ENCODE measurements at places on chromosomes 3 and 15.

DNA sequence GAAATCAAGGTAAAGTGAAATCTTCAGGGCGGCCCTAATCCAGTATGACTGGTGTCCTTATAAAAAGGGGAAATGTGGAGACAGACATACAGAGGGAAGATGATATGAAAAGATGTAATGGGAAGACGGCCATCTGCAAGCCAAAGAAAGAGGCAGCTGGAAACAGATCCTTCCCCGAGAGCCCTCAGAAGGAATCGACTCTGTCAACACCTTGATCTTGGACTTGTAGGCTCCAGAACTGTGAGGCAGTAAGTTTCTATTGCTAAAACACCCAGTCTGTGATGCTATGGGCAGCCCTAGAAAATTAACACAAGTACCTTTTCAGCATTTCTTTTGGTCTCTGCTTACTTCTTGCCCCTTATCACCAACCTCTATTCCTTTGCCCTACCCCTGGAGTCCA lies 174.7 kb upstream of the TPM1 start:
- DNase-seq: no peak

GRCh38 chr15:98514034-98514622 lies 134.2 kb upstream of the IGF1R start:
- no peak for DNase-seq

DNA sequence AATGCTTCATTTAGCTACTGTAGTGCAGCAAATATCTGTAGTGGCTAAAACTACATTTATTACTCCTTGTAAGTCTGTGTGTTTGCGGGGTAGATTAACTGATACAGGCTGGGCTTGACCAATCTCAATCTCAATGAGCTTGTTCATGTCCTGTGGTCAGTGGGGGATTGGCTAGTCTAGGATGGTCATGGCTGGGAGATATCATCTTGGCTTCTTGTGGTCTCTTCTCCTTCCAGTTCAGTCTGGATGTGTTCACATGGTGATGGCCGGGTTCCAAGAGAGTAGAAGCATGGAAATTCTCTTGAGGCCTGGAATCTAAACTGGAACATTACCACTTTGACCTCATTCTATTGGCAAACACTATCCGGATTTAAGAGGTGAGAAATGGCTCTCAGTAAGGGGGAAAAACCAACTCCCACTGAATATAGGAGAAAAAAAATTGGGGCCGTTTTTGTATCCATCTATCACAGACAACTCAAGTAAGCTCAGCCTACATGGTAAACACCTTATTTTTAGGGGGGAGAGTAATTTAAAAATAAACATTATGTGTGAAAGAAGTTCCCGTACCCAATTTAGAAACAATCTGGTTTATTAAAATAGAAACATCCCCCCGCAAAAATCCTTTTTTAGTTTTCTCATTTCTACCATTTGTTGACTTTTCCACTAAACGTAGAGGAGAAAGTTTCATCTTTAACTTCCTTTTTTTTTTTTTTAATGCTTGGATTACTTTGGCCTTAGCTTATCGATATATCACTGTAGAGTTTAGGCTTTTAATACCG lies 284.9 kb upstream of the TBC1D5 start:
- no peak for DNase-seq

GRCh38 chr3:142866841-142867631 lies 21.8 kb downstream of the PCOLCE2 start:
- DNase-seq: no peak

DNA sequence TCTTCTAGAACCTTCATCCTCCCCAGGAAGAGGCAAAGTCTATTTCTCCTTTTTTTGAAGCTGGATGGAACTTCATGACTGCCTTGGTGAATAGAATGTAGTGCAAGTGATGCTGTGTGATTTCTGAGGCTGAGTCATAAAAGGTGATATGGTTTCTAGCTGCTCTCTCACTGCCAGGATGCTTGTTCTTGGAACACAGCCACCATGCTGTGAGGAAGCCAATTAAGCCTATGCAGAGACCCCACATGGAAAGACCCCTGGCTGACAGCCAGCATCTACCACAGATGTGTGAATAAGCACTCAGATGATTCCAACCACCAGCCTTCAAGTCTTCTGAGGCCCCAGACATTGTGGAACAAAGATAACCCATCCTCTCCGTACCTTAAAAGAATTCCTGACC lies 57.0 kb downstream of the ISL2 start:
- DNase-seq: no peak

DNA sequence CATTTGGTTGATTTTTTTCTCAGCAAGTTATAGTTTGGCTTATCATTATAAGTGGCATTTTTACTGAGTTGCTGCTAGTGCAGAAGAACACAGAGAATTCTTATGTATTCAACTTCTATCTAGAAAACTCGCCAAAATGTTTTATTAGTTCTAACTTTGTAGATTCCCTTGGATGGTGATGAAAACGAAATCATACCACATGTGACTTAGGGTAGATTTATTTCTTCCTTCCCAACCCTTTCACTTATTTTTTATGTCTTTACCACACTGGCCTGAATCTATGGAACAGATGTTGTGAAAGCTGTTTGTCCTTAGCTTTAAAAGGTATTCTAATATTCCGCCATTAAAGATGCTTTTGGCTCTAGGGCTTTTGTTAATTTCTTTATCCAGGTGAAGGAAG lies 503.3 kb upstream of the CFAP20DC start:
- no peak for DNase-seq

GRCh38 chr15:43274136-43274535 lies 7.4 kb upstream of the TGM5 start:
- no peak for DNase-seq

GRCh38 chr3:128487813-128488635 lies 5.0 kb downstream of the GATA2 start:
- DNase-seq: no peak

GRCh38 chr3:15390460-15390859 lies 36.9 kb downstream of the METTL6 start:
- DNase-seq: no peak

DNA sequence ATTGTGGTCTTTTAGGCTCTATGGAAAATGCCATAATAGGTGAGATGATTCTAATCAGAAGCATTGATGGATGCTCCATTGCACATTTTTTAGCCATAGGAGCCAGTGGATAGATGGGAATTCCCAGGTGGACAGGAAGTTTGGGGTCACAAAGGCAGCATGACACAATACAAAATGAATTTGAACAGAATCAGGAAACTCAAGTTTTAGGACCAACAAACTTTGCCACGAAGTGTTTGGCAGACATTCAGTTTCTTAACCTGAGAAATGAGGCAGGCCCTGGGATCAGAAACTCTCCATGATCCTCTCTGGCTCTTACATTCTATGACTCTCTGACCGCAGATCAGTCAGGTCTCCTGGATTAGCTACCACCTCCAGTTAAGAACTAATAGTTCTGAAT lies 275.4 kb downstream of the TIGIT start:
- no peak for DNase-seq

- no peak for DNase-seq
Measured at GRCh38 chr15:20271647-20272046, 270.0 kb downstream of the GOLGA6L6 start.

DNA sequence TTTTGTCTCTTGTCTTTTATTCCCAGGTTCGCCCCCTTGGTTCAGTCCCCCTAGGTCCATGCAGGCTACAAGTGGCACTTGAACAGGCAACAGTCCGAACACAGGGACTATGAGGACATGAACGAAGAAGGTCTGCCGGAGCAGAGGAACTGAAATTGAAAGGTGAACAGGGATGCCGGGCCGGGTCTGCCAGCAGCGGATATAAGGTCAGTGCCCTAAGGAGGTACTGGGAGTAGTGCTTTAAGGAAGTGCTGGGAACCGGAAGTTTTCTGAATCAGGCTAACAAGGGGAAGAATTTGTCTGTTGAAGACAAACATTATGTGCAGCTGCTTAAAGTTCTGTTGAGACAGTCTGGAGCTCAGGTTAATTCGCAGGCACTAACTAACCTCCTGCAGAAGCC lies 46.8 kb downstream of the LSM3 start:
- DNase-seq: no peak

- no peak for DNase-seq
Measured at GRCh38 chr3:187265461-187265955, 26.0 kb downstream of the MASP1 start.

GRCh38 chr3:50521572-50521971 lies 18.1 kb upstream of the CACNA2D2 start:
- no peak for DNase-seq

- DNase-seq: no peak
Measured at GRCh38 chr3:182862159-182862860, 69.0 kb downstream of the ATP11B start.

DNA sequence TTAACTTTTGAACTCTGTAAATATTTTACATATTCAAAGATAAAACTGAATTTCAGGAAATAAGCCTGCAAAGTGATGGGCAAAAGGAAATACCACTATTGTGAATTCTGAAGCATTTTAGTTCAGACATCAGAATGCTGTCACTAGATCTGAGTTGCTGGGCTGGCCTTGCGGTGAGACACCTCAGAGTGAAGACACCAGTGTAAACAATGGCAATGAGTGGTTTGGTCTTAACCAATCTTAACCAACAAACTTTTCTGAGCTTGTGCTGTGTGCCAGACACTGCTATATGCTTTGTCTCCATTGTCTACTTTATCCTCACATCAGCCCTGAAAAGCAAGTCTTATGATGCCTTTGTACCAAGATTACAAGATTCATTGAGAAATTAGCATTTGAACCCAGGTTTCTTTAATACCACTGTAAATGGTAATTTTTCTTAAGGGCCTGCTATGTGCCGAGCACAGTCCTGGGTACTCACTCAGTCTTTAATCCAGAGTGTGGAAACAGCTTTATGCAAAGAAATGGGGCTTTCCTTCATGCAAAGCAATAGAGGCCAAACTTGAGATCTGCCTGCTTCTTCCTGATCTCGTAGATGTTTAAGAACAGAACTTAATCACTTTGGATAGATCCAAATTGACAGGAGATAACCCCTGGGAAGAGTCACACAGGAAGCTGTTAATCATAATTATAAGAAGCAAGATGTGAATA lies 55.0 kb downstream of the TMEM39A start:
- DNase-seq: no peak

- DNase-seq: no peak
Measured at GRCh38 chr15:38367476-38367875, 86.5 kb upstream of the FAM98B start.

GRCh38 chr15:86611417-86612040 lies 531.9 kb downstream of the AGBL1 start:
- DNase-seq: no peak

- DNase-seq: no peak
Measured at GRCh38 chr3:839981-840380, 252.8 kb upstream of the CNTN6 start.

GRCh38 chr3:190497811-190498210 lies 16.1 kb upstream of the IL1RAP start:
- no peak for DNase-seq

GRCh38 chr3:58366699-58367098 lies 34.0 kb downstream of the PXK start:
- DNase-seq: no peak

Measured in effector memory CD4-positive, alpha-beta T cell (primary cell).